ENCODE measurements at places on chromosomes 4 and X.

GRCh38 chrX:133985164-133985966 is at the start of gene GPC3:
Gene GPC3, minus strand, starts transcription at chrX:133985594.
- no peak for DNase-seq

DNA sequence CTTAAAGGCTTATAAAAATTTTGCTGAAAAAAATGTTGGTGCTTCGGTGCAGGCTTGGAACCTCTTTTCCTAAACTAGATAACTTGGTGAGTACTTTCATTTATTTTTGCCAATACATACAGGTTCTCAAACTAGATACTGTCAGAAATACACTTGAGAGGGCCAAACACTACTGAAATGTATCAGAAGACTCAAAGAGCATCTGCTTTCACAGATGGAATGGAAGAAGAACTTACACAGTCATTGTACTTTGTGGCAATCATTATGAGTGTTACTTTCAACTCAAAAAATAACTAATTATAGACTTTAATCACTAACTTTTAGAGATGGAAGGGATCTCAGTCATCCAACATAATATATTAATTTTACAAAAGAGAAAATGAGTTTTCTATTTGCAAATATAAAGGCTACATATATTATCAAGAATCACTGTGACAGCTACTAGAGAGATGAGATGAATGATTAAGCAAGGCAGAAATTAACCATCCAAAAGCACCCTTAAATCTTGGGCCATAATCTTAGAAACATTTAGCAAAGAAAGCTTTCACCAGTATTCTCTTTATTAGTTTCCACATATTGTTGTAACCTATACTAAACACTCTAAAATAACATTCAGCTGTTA is 1.0 kb downstream of the ENAM start:
- no peak for DNase-seq

GRCh38 chr4:142809559-142809958 is 36.5 kb downstream of the INPP4B start:
- no peak for DNase-seq

- no peak for DNase-seq
Measured at GRCh38 chr4:57544811-57545654, 434.8 kb upstream of the IGFBP7 start.

GRCh38 chrX:101736651-101737050 is 77.0 kb upstream of the ARMCX2 start:
- DNase-seq: no peak

DNA sequence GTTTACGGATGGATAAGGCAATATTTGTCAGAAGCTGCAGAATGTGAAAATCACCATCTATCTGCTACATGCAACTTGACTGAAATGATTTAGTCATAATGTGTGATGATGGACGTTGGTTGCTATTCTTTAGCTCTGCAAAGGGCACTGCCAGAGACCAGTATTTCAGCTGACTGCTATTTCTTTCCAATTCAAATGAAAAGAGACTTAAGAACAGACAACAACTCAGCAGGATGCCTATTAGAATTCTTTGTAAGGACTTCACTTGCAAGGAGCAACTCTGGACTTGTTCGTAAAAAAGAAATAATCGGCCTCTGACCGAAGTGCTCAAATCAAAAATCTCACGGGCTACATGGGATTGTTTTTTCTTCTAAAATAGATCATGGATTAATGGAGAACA is 262.7 kb downstream of the DHX15 start:
- no peak for DNase-seq

- no peak for DNase-seq
Measured at GRCh38 chr4:166309286-166309685, 436.2 kb downstream of the TLL1 start.

DNA sequence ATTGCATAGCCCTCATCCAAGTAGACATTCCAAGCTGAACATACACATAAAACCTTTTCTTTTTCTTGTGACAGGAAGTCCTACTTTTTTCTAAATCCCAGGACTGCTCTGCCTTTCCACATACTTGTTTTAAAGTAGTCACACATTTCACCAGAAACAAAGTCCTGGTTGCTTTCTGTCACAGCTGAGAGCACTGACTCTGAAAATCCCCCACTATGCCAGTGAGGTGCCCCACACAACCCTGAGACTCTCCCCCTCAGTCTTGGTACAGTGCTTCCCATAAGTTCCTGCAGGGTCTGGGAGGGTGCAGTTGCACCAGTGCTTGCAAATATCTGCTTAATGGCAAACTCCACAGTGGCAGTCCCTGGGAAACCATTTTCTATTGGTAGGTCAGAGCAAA is 84.2 kb downstream of the DCHS2 start:
- no peak for DNase-seq

DNA sequence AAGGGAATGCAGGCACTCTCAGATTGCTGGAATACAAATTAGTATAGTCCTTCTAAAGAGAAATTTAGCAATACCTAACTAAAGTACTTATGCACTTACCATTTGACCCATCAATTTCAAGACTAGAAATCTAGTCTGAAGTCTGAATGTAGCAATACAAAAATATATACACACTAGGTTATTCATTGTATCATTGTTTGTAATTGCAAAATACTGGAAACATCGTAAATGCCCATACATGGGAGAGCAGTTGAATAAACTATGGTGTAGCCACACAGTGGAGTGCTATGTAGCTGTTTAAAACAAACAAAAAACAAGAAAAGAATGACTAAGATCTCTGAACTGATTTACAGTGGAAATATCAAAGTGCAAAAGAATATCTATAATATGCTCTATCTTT is 346.4 kb downstream of the ZNF674 start:
- no peak for DNase-seq

DNA sequence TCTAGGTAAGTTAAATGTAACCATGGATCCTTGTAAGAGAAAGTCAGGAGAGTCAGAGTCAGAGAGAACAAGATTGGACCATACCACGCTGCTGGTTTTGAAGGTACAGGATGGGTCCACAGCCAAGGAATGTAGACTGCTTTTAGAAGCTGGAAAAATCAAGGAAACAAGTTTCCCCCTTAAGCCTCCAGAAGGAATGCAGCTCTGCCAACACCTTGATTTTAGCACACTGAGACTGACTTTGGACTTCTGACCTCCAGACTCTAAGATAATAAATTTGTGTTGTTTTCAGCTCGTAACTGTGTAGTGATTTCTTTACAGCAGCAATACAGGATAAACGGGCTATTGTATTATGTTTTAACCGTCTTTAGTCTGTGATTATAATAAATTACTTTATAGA is 108.0 kb upstream of the USP38 start:
- no peak for DNase-seq

DNA sequence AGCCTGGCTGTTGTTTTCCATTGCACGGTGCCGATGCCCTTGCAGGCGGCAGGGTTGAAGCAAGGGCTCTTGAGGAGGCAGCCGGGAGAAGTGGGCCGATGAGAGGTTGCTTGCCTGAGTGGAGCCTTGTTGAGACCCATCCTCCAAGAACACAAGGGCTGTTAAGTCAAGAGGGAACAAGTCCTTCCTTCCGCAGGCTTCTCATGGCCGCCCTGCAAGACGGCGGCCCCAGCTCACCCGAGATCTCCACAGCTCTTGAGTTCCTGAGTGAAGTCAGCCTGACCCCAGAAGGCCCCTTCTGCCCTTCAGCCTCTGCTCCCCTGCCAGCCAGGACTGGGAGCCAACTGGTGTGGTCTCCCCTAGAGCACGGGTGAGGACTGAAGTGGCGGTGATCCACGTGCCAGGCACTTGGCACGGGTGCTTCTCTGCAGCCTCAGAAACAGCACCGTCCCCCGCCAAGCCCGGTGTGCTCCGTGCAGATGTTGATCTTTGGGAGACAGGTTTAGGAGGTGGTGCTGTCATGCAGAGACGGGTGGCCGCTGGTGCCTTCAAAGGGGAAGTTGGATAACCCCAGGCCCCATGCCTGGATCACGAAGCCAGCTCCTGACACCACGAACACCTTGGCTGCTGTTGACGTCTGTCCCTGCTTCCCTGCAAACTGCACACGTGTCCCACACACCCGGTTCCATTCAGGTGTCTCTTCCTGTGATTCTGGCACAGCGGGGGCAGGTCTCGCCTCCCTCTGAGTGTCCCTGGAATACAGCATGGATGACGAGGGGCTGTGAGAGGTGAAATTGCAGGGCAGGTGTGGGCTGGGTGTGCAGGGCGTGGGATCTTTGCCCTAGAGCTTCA is 164.4 kb upstream of the PSAPL1 start:
- DNase-seq: no peak

DNA sequence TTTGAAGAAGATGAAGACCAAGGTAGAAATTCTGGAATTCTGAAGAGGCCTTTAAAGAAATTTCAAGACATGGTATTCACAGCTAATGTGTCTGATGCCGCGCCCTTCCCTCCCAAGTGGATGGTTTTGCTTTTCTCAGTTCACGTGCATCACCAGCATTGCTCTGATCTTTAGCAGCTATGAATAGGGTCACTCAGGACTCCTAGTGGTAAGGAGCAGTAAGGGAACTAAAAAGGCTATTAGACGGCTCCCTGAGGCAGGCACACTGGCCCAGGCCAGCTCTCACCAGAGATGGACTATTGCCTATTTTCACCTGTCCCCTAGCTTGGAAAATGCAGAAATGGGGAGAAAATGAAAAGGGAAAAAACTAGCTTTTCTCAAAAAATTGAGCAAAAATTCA is 447.5 kb upstream of the RASGEF1B start:
- DNase-seq: no peak

DNA sequence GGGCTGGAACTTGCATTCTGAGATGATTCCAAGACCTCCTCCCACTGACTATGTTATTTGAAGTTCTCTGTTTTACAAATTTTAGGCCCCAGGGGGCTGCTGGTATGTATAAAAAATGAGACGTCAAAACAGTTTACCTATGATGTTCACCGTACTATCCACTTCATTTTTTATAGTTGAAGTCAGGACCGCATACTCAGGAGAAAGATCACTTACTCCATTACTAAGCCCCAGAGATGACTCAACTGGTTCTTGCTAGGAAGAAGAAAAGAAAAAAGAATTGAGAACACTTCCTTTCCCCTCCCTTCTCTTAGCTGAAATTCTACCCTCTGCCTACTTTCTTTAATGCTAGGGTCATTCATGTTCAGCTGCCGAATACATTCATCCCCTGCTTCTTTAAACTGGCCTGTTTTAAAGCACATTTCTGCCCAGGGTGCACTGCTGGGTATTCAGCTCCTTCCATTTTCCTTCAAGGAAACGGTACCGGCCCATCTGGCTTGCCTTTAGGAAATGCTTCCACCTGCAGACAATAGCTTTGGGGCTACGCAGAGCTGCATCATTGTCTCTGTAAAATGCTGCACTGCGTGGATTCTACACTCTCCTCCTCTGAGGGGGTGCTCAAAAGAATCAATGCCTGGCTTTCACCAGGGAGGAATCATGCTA is 66.2 kb downstream of the IRF2 start:
- DNase-seq: no peak

GRCh38 chrX:93874554-93874953 is 200.5 kb downstream of the FAM133A start:
- DNase-seq: no peak

- DNase-seq: no peak
Measured at GRCh38 chr4:173237762-173238161, 69.2 kb downstream of the GALNT7 start.
